ENCODE measurements at places on chromosomes 2 and 18. TPM values are rescaled to one million over a fixed set of nuclear protein-coding genes. Genes with fewer than 3 reads are reported as not detected.

PDCL3 gene
- total RNA-seq, result 11.3 TPM

PLGLB1 gene
- 0.38 TPM for total RNA-seq

UGT1A3 gene
- not detected for total RNA-seq

ZNF407 gene
- 12.4 TPM for total RNA-seq

PSMA8 gene
- not detected for total RNA-seq

TACR1 gene
- total RNA-seq, result 0.08 TPM

MERTK gene
- 0.90 TPM for total RNA-seq

KCNIP3 gene
- 2.9 TPM for total RNA-seq

CHMP1B gene
- total RNA-seq, result 60.6 TPM

MC2R gene
- total RNA-seq, result not detected

CDH20 gene
- total RNA-seq, result not detected

KCTD18 gene
- total RNA-seq, result 18.2 TPM

HOXD13 gene
- total RNA-seq, result not detected

ZNG1B gene
- 144 TPM for total RNA-seq

C2orf78 gene
- total RNA-seq, result not detected

PROC gene
- not detected for total RNA-seq

FOXD4L1 gene
- total RNA-seq, result 0.12 TPM

ANKAR gene
- total RNA-seq, result 4.4 TPM

DQX1 gene
- total RNA-seq, result not detected

RFX8 gene
- total RNA-seq, result 2.8 TPM

KANSL1L gene
- 12.0 TPM for total RNA-seq

BZW1 gene
- total RNA-seq, result 475 TPM

PLCL1 gene
- 2.5 TPM for total RNA-seq

INHA gene
- under 0.01 TPM for total RNA-seq

PHOSPHO2 gene
- 1.2 TPM for total RNA-seq

ANKZF1 gene
- total RNA-seq, result 15.4 TPM

DNMT3A gene
- total RNA-seq, result 25.6 TPM

CCDC85A gene
- 2.8 TPM for total RNA-seq

SAG gene
- not detected for total RNA-seq

TSGA10 gene
- total RNA-seq, result 2.5 TPM

RNF149 gene
- 24.6 TPM for total RNA-seq

CHST9 gene
- not detected for total RNA-seq

All from smooth muscle cell of the coronary artery (primary cell).